Progenitor cell of endocrine pancreas (in vitro differentiated cells): ENCODE measurements at places on chromosomes 6 and 20. TPM values are rescaled to one million over a fixed set of nuclear protein-coding genes. Genes with fewer than 3 reads are reported as not detected.

The GSTA3 gene
- not detected in 2 replicates for total RNA-seq

The CDKAL1 gene
- total RNA-seq = 33.2 and 34.3 TPM in 2 replicates

The ACOT13 gene
- 42.3 and 45.9 TPM in 2 replicates for total RNA-seq

The CRISP3 gene
- total RNA-seq = not detected in 2 replicates

The GPR6 gene
- total RNA-seq = not detected in 2 replicates

The CST4 gene
- not detected in 2 replicates for total RNA-seq

The HS3ST5 gene
- total RNA-seq = 0.31 and 0.95 TPM in 2 replicates

The MAP7 gene
- 90.3 and 101 TPM in 2 replicates for total RNA-seq

The MCHR2 gene
- total RNA-seq = not detected in 2 replicates

The HLA-DQB1 gene
- 6.1 TPM in 2 replicates for total RNA-seq

The OR5V1 gene
- not detected in 2 replicates for total RNA-seq

The CCN6 gene
- not detected in 2 replicates for total RNA-seq

GRCh38 chr20:47917549-47918070, 132.3 kb upstream of the SULF2 start:
- no peaks in the 10 kb centered on the region for H3K27me3 ChIP-seq
- peaks cover 19% of the 10 kb centered on the region for H3K4me1 ChIP-seq
- no peak for DNase-seq
- no peak overlapping the region for H3K27ac ChIP-seq
- H3K36me3 ChIP-seq = peaks cover 7% of the 10 kb centered on the region

DNA sequence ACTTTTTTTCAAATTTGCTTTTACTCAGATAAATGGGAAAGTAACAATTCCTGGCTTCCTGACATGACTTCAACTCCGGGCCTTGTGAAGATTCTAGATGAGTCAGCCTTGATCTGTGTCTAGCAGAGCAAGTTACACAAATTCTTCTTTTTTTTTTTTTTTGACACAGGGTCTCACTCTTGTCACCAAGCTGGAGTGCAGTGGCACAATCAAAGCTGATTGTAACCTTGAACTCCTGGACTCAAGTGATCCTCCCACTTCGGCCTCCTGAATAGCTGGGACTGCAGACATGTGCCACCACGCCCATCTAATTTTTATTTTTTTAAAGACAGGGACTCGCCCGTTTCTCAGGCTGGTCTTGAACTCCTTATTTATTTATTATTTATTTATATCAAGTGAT, 7.3 kb upstream of the ARHGAP18 start:
- H3K27me3 ChIP-seq = no peaks in the 10 kb centered on the region
- H3K27ac ChIP-seq = no peak overlapping the region
- no peaks in the 10 kb centered on the region for H3K36me3 ChIP-seq
- no peak overlapping the region for H3K4me3 ChIP-seq
- H3K4me1 ChIP-seq = peaks cover 4% of the 10 kb centered on the region
- no peak for DNase-seq

DNA sequence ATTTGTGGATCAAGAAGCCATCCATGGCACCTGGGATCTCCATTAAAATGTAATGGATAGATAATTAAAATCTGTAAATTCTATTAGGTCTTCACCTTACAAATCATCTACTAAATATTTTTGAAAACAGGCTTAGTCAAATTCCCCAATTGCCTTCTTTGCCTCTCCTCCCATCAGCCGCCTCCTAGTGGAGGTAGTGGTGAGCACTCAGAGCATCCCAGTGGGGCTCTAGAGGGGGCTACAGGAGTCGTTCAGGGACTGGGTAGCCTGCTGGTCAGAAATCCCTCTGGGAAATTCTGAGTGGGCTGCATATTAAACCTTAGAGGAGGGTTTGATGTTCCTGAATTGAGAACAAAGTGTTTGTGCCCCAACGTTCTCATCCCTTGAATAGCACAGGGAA, 20.8 kb upstream of the PAX1 start:
- H3K27ac ChIP-seq = no peak overlapping the region
- peaks cover 39% of the 10 kb centered on the region for H3K27me3 ChIP-seq
- DNase-seq = no peak
- H3K4me3 ChIP-seq = no peak overlapping the region
- H3K36me3 ChIP-seq = no peaks in the 10 kb centered on the region
- H3K4me1 ChIP-seq = no peaks in the 10 kb centered on the region

DNA sequence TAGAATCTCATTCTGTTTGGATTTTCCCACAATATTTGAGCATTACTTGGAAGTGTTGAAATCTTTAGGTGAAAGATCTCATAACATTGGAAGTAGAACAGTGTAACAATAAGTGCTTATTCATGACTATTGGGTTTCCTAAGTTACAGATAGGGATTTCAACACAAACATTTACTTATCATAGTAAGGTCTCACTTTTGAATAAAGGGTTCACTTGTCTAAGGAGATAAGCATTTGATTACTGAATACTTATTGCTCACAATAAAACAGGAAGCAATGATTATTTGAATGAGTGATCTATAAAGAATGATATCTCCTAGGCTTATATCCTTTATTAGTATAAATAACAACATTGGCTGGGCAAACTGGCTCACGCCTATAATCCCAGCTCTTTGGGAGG, 14.8 kb downstream of the DDX43 start:
- DNase-seq = no peak
- H3K4me1 ChIP-seq = peaks cover 2% of the 10 kb centered on the region
- H3K27ac ChIP-seq = no peak overlapping the region
- H3K27me3 ChIP-seq = no peaks in the 10 kb centered on the region

- no peak overlapping the region for H3K4me3 ChIP-seq
- DNase-seq = no peak
- peaks cover 7% of the 10 kb centered on the region for H3K4me1 ChIP-seq
Observed at GRCh38 chr20:33175123-33175522, 7.2 kb downstream of the BPIFA2 start.

DNA sequence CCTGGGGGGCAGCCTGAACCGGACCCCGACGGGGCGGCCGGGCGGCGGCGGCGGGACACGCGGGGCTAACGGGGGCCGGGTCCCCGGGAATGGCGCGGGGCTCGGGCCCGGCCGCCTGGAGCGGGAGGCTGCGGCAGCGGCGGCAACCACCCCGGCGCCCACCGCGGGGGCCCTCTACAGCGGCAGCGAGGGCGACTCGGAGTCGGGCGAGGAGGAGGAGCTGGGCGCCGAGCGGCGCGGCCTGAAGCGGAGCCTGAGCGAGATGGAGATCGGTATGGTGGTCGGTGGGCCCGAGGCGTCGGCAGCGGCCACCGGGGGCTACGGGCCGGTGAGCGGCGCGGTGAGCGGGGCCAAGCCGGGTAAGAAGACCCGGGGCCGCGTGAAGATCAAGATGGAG, 636 bp downstream of the SRF start:
- peaks cover 2% of the 10 kb centered on the region for H3K36me3 ChIP-seq
- no peaks in the 10 kb centered on the region for H3K27me3 ChIP-seq
- DNase-seq = peak; percentile 35
- H3K4me3 ChIP-seq = peak overlapping the region; percentile 83
- H3K4me1 ChIP-seq = peaks cover 31% of the 10 kb centered on the region

- DNase-seq = no peak
- H3K27me3 ChIP-seq = no peaks in the 10 kb centered on the region
- no peaks in the 10 kb centered on the region for H3K4me1 ChIP-seq
- H3K4me3 ChIP-seq = no peak overlapping the region
Observed at GRCh38 chr20:13441388-13441787, 197.3 kb downstream of the TASP1 start.

DNA sequence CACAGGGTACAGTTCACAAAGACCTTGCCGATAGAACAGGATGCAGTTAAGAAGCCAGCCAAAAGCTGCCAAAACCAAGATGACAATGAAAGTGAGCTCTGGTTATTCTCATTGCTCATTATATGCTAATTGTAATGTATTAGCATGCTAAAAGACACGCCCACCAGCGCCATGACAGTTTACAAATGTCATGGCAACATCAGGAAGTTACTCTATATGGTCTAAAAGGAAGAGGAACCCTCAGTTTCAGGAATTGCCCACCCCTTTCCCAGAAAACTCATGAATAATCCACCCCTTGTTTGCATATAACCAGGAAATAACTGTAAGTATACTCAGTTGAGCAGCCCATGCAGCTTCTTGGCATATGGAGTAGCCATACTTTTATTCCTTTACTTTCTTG, 748.7 kb downstream of the QKI start:
- peaks cover 3% of the 10 kb centered on the region for H3K27me3 ChIP-seq
- no peak overlapping the region for H3K27ac ChIP-seq
- no peak for DNase-seq
- no peaks in the 10 kb centered on the region for H3K4me1 ChIP-seq
- no peaks in the 10 kb centered on the region for H3K36me3 ChIP-seq

DNA sequence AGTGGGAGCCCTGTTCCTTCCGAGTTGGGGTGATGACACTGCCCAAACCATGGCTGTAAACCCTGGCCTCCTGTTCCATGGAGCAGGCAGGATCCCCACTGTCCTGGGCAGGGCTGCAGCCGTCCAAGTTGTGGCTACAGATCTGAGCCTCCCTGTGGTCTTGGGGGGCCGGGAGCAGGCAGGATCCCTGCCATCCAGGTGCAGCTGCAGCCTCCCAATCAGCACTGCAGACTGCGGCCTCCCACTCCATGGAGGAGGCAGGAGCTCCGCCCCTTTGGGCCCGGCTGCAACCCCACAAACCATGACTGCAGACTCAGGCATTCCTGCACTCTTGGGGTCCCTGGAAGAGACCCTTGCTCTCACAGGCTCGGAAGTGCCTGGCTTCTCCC, 872.1 kb upstream of the GJE1 start:
- H3K27ac ChIP-seq = no peak overlapping the region
- no peaks in the 10 kb centered on the region for H3K27me3 ChIP-seq
- H3K4me3 ChIP-seq = no peak overlapping the region
- no peak for DNase-seq
- no peaks in the 10 kb centered on the region for H3K36me3 ChIP-seq

GRCh38 chr6:132814716-132815570, 574 bp downstream of the RPS12 start:
- H3K4me3 ChIP-seq = peak overlapping the region; percentile 99
- DNase-seq = no peak
- peaks cover 31% of the 10 kb centered on the region for H3K4me1 ChIP-seq
- H3K36me3 ChIP-seq = peaks cover 37% of the 10 kb centered on the region

DNA sequence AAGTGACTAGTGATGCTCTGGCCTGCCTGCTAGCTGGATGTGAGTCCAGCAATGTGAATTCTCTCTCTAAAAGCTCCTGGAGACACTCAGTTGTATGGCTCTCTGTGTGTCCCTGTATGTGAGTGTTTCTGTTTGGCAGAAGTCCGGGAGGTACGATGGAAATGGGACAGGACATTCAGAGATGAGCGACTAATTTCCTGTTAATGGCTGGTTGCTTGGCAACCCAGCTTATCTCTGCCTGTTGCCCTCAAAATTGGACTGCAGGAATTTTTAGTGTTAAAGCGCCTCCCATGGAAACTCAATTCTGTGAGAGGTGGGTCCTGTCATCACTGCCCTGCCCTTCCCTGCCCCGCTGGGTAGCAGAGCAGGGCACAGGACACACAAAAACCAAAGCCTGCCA, 136.8 kb upstream of the LRFN2 start:
- H3K4me1 ChIP-seq = peaks cover 19% of the 10 kb centered on the region
- H3K27ac ChIP-seq = no peak overlapping the region
- no peaks in the 10 kb centered on the region for H3K36me3 ChIP-seq
- DNase-seq = no peak
- no peak overlapping the region for H3K4me3 ChIP-seq

- H3K27me3 ChIP-seq = no peaks in the 10 kb centered on the region
- DNase-seq = no peak
- no peak overlapping the region for H3K27ac ChIP-seq
Observed at GRCh38 chr6:125884634-125885371, 71.8 kb upstream of the HINT3 start.

- no peak for DNase-seq
- no peak overlapping the region for H3K27ac ChIP-seq
- H3K4me1 ChIP-seq = no peaks in the 10 kb centered on the region
- no peaks in the 10 kb centered on the region for H3K27me3 ChIP-seq
- H3K4me3 ChIP-seq = no peak overlapping the region
Observed at GRCh38 chr20:54431156-54431944, 44.0 kb upstream of the DOK5 start.

GRCh38 chr20:57592263-57593092, 27.7 kb downstream of the ZBP1 start:
- peaks cover 23% of the 10 kb centered on the region for H3K27me3 ChIP-seq
- DNase-seq = no peak
- peaks cover 6% of the 10 kb centered on the region for H3K4me1 ChIP-seq

DNA sequence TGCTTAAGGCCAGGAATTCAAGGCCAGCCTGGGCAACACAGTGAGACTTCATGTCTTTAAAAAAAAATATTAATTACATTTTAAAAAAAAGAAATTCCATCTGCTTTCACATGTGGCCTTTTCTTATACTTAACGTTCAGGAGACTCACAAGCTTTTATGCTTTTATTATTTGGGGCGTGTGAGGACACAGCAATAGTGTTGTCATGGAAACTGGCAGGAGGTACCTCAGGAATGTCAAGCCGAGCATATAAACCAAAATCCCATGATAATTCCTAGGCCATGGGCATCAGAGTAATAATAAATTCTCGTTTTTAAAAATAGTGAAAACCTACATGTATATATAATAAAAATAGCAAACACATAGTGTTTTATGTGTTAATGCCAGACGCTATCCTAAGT, 89.8 kb downstream of the IYD start:
- no peak overlapping the region for H3K27ac ChIP-seq
- H3K4me3 ChIP-seq = no peak overlapping the region
- no peak for DNase-seq
- H3K27me3 ChIP-seq = no peaks in the 10 kb centered on the region

DNA sequence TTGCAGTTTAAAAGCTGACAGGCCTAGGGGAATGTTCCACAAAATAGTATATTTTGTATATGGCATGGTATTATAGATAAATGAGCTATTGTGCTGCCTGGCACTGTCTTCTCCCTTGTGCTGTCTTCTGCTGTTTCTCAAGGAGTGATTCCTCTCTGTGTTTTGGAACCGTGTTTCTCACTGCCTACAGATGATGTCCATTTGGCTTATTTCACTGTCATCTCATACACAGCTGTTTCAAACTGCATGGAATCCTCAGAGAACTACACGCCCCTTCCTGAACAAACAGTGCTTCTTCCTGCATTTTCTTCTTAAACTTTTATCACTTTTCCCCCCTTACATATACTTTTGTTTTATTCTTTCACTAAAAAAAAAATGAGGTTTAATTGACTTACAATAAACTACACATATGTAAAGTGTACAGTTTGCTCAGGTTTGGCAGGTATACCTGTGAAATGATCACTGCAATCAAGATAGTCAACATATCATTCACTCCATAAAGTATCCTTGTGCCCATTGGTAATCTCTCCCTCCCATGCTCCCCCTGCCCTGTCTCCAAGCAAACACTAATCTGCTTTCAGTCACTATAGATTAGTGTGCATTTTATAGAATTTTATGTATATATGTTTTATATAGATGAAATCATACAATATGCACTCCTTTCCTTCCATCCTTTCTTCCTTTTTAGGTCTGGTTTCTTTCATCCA, 43.0 kb downstream of the CBFA2T2 start:
- no peaks in the 10 kb centered on the region for H3K27me3 ChIP-seq
- DNase-seq = no peak
- peaks cover 11% of the 10 kb centered on the region for H3K36me3 ChIP-seq

GRCh38 chr6:6178795-6179194, 141.7 kb downstream of the F13A1 start:
- DNase-seq = no peak
- peaks cover 7% of the 10 kb centered on the region for H3K27me3 ChIP-seq
- H3K4me1 ChIP-seq = no peaks in the 10 kb centered on the region
- H3K27ac ChIP-seq = no peak overlapping the region
- no peak overlapping the region for H3K4me3 ChIP-seq
